Brain microvascular endothelial cell (primary cell): ENCODE measurements at places on chromosomes 11 and 22.
A peak's percentile ranks its signal among the peaks of the same experiment; 100 is the strongest.

DNA sequence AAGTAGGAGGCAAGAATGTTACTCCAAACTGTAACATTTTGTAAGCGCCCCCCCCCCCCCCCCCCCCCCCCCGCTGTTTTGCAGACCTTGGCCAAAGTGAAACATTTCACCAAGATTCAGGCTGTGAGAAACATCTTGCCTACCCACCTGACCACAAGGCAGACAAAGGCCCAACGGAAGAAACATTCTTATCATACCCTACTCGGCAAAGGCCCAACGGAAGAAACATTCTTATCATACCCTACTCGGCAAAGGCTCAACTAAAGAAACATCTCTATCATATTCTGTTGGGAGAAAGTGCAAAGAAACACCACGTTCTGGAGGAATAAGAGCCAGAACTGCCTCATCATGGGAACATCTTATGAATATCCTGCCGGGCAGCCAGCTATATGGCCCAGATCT, 117.1 kb downstream of the JRKL start:
- no peak for DNase-seq

DNA sequence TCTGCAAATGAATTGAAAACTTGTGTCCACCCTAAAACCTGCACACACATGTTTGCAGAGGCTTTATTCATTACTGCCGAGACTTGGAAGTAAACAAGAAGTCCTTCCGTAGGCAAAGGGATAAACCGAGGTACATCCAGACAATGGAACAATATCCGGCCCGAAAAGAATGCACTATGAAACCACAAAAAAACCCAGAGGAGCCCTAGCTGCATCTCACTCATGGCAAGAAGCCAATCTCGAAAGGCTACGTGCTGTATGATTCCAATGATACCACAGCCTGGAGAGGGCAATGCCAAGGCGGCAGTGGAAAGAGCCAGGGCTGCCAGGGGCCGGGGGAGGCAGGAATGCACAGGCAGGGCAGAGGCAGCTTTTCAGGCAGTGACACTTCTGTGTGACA, 3.2 kb upstream of the MRPL23 start:
- DNase-seq = no peak

- peak; percentile 0 for DNase-seq
Observed at GRCh38 chr11:88704485-88704884, 361.3 kb downstream of the GRM5 start.

DNA sequence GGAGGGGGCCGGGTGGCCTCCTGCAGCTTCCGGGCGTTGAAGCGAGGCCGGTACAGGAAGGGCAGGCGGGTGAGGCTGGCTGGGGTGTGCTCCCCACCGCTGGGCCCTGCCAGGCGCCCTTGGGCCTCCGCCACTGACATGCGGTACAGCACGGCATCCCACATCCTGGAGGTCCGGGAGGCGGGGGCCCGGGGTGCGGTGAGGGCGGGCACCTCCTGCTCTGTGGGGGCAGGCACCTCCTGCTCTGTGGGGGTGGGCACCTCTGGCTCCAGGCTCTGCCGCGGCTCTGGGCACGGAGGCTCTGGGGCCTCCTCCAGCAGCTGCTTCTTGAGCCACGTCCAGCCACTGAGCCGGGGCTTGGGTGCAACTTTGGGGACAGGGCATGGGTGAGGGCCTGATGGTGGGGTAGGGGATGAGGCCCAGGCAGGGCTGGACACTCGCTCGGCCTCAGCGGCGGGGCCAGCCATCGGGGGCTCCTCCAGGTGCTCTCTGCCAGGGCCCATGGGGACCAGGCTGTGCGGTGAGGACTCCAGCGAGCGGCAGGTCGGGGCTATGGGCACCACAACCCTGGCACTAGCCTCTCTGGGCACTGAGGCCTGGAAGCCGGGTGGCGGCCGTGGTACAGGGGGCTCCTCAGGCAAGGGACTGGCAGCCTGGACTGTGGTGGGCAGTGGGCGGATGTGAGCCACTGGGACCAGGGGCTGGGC, 2.3 kb downstream of the PRR33 start:
- DNase-seq = no peak

- DNase-seq = peak; percentile 30
Observed at GRCh38 chr11:42315267-42315666, 855.8 kb upstream of the LRRC4C start.

- DNase-seq = no peak
Observed at GRCh38 chr11:57459164-57460021, 935 bp upstream of the RTN4RL2 start.

DNA sequence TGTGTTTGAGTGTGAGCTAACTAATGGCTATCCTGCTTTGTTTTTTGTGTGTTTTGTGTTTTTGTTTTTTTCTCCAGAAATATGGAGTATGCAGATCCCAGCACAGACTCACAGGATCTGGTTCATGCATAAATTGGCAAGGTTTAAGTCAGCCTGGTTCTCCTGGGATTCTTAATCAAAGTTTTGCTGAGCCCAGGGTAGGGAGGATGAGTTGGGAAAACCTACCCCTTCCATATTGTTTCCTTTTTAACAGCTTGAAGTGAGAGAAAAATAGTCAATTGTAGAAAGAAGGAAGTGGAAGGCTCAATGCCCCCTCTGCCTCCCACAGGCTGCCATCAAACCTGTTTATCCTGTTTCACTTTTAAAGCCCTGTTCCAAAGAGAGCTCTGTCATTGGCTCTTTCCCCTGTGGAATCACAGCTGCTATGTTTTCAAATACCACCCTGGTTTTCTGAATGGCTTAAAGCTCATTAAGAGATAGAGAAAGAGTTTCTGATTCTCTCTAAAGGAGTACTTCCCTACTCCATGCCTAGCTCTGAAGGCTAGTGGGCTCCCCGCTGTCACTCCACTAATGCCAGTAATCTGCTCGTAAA, 23.4 kb upstream of the CADM1 start:
- DNase-seq = no peak

DNA sequence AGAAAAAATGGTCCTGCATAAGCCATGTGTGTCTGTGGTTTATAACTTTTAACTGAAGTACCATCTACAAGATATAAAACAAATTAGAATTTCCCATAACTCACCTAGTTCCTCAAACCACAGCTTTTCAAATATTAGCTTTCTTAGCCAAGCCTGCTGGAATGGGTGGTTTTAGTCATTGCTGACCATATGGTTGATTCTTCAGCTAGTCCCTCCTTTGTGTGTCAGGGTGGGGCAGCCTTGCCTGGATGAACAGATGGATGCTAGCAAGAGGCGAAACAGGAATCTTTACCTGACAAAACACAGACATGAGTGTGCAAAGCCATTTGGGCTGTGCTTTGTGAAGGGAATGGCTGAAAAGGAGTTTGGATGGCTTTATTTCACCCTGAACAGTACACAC, 6.9 kb upstream of the B3GNT6 start:
- no peak for DNase-seq

DNA sequence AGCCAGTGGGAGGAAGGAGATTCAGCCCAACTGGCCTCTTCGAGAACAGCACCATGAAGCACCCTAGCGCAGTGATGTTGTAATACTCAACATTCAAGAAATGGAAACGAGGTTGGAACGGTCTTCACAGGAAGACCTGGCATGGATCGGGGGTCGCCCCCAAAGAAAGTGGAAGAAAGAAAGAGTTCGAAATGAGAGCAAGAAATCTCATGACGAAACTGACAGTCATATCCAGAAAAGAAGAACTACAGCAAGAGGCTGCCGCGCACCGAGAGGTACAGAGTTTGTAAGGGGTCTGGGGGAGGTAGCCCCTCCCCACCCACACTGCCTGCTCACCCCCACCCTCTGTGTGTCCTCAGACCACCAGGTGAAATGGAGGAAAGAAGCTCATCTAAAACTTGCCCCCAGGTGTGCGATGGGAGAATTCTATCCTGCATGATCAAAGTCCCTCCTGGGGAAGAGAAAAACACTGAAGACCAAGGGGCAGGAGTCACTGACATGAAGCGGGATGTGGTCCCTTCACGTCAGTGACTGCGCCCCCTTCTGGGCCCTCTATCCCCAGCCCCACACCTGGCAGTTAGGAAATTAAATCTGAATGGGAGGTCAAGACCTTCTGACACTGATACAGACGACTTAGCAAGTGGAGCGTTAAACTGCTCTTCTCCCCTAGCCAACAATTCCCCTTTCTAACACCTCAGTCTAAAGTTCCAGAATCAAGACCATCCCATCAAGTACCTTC, 52.9 kb upstream of the SPATA19 start:
- DNase-seq = no peak

- no peak for DNase-seq
Observed at GRCh38 chr11:33268945-33269540, 11.9 kb downstream of the HIPK3 start.

DNA sequence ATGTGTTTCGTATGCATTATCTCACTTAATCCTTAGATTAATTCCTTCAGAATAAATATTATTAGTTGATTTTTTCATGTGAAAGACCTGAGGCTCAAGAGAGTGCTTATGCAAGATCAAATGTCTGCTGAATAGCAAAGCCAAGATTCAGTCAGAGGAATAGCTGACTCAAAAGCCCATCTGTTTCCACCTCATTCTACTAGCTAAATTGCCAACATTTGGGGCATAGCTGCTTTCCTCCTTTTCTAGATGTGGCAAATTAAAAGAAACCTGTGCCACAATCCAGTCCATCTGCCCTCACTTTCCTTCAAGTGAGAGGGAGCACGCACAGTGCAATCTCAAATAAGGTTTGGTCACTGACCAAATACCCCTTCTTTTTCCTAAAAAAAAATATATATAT, 121.1 kb downstream of the PAX6 start:
- no peak for DNase-seq

DNA sequence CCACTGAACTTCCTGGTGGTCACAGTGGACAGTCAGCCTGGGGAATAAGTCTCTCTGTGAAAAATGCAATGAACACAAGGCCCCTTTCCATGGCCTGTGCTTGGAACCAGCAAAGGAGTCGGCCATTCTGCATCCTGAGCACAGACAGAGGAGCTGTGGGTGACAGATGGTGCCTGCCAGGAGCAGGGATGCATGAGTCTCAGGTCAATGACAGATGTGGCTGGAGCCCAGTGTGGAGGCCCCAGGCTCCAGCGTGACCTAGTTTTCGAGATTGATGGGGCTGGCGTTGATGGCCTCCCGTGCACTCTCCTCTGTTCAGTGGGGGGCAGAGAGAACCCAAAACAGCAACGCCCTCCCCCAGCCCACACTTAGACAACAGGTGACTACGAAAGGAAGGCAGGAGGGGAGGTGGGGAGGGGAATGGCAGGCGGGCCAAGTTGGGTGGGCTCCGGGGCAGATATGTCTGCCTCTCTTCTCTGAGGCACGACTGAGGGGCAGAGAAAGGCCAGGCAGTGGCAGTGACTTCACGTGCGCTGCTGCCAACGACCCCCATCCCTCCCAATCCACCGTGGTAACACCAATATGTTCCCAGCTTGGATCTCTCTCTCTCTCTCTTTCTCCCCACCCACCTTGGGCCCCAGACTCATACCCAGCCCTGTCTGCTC, 34.4 kb upstream of the CD5 start:
- no peak for DNase-seq

DNA sequence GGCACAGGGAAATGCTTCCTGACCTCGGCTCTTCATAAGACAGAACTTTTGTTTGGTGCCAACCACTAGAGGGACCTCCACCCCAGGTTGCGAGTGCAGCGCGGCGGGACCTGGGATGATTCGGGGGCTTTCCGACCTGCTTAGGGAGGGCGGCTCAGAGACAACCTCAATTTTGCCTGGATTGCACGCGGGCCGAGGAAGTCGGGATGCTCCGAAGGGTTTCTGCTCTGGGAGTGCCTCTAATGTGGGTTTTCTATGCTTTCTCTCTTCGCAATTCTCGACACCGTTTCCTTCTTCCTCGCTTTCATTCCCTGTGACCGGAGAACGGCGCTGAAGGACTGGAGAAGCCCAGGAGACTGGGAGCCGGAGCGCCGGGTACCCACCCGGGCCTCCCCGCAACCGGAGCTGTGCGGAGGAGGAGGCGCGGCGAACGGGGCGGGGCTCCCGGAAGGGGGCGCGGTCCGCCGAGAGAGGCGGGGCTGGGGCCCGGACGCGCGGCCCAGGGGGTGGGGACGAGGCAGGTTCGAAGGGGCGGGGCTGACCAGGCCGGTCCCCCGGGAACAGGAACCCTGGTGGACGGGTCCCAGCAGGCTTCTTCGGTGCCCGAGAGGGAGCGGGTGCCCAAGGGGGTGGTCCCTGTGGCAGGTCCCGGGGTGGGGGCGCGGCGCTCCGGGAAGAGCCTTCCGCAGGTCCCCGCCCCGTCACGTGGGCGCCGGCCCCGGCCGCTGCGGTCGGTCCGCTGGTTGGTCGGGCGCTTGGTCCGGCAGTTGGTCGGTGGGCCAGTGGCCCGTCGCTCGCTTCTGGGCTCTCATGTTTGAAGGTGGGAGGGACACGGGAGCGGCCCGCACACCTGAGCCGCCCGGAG, at the start of gene PPFIBP2:
Gene PPFIBP2, plus strand, starts transcription at position 766 of the 865 bp plus-strand sequence. CDS start 35,477 bp downstream, outside the sequence.
- DNase-seq = peak; percentile 25

DNA sequence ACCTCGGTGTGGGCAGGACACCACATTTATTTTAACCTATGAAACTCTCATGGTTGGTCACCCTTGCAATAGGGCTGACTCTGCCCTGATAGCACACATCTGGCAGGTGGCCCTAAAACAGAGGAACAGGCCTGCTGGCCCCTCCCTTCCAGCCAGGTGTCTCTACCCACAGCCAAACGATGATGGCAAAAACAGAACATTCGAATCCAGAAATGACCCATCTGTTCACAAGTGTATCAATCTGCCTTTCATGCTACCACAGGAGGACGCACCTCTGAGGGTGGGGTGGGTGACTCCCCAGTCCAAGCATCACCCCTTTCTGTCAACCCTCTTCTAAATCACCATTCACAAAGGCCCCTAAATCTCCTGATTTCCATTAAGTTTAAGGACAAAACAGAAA, 118.1 kb downstream of the ETS1 start:
- no peak for DNase-seq

- no peak for DNase-seq
Observed at GRCh38 chr22:47154621-47155081, 392.2 kb downstream of the TBC1D22A start.

DNA sequence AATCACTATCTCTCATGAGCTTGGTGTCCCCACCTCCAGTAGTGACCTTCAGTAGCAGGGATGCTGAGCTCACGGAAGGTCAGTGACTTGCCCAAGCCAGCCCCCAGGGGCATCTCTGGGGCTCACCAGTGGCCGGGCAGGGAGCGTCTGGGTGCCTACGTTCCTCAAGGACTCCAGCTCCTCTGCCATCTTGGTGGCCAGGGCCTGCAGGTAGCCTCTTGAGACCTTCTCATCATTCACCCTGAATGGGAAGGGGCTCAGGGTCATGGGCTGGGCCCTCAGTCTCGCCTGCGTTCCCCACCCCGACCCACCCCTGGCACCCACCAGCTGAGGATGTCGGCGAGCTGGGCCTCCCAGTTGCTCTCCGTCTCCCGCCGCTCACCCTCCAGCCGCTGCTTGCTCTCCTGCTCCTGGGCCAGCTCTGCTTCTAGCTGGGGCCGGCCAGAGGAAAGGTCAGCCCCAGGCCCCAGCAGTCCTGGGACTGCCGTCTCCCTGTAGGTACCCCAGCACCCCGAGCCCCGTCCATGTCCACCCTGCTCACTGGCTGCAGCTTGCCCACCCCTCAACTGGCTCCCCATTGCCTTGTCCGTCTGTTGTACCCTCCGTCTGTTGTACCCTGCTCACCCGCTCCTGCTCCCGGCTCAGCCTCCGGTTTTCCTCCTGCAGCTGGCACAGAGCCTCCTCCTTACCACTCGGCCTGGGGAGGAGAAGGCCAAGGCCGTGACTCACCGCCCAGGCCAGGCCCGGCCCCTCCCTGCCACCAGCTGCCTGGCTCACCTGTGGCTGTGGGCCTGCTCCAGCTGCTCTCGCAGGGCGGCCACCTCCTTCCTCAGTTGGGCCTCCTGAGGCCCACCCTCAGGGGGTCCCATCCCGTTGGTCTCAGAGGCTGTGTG, 9.5 kb downstream of the CDC42BPG start:
- DNase-seq = no peak

GRCh38 chr11:78715639-78716311, 141.1 kb upstream of the NARS2 start:
- peak; percentile 63 for DNase-seq

GRCh38 chr22:42083119-42083518, 3.6 kb downstream of the SMDT1 start:
- DNase-seq = no peak
